ENCODE measurements at places on chromosomes 13 and 19.

DNA sequence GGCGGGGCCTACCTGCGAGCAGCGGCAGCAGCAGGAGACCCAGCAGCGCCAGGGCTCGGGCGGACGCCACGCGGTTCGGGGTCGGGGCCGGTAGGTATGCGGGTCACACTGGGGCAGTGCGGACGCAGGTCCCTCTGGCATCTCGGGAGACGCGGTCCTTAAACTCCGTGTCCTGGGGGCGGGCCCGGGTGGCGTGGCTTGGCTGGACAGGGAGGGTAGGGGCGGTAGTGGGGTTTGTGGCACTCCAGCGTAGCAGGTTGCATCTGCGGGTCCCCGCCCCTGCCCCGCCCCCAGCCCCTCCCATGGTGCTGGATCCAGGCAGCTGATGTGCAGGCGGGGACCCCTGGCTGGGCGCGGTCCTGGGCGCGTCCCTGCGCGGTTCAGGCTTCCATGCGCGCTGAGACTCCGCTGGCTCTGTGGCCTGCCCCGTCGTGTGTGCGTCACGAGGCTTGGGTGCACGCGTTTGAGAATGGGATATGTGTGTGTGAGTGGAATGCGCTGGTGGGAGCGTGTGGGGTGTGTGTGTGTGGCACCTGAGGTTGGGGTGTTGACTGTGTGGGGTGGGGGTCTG, 96.1 kb downstream of the WTIP start:
- no peak for DNase-seq

DNA sequence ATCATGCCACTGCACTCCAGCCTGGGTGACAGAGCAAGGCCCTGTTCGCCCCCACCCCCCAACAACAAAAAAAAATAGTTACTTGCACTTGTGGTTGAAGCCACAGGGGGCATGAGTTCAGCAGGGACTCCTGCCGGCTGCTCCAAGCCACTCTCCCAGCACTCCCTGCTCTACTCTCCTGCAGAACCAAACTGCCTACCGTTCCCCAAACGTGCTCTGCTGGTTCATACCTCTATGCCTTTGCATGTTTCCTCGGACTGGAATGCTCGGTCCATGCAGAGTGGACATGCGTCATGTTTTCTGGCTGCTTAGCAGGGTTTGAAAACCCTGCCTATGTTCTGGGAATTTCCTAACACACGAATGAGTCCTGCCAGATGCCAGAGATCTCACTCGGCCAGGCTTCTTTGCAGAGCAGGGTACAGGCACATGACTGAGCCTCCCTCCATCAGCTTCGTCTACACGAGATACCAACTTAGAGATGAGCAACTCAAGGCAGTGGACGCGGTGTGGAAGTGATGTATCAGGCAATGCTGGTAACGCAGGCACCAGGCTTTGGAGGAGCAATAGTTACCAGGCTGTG, 8.5 kb upstream of the SLC25A15 start:
- DNase-seq: no peak

DNA sequence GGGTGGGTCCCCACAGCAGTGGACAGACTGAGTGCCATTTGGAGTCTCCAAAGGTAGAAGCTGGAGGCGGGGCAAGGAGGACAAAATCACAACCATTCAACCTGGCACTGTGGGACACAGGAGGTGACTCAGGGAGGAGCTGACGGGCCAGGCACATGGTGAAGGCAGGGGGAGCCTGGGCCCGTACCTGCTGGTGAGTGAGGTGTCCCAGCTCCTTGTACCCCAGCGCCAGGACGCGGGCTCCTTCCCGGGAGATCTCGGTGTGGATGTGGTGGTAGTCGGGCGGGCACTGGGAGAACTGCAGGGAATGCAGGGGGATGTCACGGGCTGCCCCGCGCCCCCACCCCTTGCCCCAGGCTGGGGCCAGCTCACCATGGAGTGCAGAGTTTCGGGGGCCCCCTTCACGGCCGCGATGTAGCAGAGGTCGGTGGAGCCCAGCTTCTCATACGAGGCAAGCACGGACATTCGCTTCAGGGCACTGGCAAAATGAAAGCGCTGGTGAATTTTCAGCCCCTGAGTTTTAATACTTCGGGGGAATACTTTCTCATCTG, 9.8 kb downstream of the ATP13A1 start:
- DNase-seq: no peak

GRCh38 chr19:17078920-17079709, 3.5 kb downstream of the MYO9B start:
- no peak for DNase-seq

- no peak for DNase-seq
Measured at GRCh38 chr19:50024719-50025021, 502 bp downstream of the VRK3 start.

DNA sequence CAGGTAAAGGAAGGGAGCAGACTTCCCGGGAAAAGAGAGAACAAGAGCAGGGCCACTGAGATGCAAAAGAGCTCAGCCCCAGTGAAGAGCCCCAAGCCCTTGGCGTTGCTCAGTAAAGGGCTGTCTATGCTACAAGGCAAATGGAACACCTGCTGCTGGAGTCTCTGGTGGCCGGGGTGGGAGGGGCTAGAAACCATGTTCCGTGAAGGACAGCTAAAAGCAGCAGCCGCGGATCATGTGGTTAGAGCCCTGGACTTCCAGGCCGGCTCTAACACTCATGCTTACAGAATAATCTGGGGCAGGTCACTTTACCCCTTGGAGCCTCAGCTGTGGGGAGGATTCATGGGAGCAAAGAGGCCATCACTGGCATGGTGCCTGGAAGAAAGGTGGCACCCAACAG, 17.8 kb downstream of the POU2F2 start:
- no peak for DNase-seq

- no peak for DNase-seq
Measured at GRCh38 chr19:17510220-17510993, 1.0 kb upstream of the PGLS start.

DNA sequence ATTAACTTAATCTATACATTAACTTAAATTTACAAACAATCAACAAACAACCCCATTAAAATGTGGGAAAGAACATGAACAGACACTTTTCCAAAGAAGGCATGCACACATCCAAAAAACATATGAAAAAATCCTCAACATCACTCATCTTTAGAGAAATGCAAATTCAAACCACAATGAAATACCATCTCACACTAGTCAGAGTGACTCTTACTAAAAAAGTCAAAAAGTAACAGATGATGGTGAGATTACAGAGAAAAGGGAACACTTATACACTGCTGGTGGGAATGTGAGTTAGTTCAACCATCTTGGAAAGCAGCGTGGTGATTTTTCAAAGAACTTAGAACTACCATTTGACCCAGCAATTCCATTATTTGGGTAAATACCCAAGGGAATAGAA, 759.2 kb upstream of the SLITRK1 start:
- DNase-seq: no peak

GRCh38 chr13:62278271-62278670, 862.6 kb upstream of the PCDH20 start:
- no peak for DNase-seq

- DNase-seq: no peak
Measured at GRCh38 chr19:15358918-15359317, 20.7 kb downstream of the AKAP8 start.

DNA sequence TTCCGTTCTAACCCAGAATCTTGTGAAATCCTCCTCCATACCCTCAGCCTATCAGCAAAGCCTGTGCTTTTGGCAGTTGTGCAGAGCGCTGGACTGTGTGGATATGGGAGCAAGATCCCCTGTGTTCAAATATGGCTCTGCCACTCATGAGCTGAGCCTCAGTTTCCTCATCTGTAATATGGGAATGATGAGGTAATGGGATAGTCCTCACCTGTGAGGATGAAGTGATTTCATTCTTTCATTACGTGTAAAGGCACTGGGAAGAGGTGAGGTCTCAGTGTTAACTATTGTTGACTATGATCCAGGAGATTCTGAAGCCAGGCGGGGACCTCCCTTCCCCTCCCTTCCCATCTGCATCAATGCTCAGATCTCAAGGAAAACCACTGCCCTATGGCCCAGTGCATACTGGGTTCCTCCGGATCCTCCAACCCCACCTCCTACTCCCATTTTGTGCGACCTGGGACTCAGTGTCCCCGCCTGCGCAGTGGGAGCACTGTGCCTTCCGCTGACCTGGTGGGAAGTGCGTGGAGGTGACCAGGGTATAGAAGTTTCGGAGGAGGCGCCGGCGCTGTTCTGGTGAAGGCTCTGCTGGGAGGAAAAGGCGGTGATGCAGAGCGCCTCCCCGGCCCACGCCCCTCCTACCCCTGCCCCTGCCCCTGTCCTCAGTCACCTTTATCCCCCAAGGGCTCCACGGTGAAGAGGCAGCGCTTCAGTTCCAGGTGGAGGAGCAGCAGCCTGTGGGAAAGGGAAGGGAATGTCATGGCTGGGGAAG, 5.0 kb downstream of the FUZ start:
- DNase-seq: no peak

DNA sequence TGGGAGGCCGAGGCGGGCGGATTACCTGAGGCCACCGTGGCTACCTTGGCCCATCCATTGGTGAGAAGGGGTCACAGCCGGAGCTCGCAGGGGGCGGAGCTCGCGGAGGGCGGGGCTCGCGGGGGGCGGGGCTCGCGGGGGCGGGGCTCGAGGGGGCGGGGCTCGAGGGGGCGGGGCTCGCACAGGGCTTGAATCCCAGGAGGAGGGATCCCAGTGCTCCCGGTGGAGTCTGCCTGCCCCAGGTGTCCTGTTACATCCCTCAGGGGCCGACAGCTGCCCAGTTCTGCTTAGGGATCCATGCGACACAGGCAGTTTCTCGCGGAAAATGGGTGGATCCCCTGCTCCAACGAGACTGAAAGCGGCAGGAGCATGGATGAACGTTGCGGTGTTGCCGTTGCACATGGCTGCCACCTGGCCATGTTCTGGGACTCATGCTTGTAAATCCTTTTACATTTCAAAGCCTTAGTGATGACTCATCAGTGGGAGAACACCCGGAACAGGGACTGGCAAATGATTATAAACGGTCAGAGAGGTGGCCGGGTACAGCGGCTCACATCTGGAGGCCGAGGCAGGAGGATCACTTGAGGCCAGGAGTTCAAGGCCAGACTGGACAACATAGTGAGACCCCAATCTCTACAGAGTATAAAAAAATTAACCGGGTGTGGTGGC, 25.1 kb downstream of the TMPRSS9 start:
- no peak for DNase-seq

DNA sequence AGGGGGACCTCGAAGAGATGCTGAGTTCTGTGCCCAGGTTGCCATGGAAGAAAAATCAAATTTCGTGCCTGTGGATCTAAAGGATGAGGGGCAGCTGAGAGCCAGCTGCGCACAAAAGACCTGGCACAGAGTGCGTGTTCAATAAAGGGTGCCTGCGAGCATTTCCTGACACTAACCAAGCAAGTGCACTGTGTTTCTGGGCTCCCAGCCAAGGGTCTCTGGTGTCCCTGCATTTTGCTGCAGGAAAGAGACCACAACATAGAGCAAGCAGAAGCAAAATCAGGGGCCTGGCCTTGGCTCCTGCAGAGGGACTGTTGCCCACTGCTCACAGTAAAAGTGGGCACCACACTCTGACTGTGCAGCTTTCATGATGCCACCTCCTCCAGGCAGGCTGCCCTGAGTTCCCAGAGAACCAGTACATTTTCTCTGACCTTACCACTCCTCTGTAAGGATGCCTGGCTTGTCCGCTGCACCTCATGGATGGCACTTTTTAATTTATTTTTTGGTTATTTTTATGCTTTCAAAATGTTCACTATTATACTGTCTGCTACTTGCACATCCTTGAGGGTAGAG, 70.8 kb upstream of the GPR12 start:
- no peak for DNase-seq

DNA sequence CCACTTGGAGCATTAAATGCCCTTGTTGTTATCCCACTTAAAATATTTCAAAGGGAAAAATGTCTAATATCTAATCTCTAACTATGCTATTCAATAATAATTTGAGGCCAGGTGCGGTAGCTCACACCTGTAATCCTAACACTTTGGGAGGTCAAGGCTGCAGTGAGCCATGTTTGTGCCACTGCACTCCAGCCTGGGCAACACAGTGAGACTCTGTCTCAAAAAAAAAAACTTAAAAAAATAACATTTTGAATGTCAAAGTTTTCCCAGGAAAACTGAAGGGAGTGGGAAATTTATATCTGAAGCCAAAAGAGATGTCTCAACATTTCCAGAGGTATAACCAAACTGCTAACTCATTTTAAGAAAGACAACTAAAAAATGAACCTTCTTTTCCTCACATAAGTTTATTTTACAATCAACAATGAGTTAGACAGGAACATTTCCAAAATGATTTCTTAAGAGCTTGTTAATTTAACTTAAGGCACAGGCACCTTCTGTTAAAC, 47.9 kb downstream of the CAB39L start:
- DNase-seq: no peak

DNA sequence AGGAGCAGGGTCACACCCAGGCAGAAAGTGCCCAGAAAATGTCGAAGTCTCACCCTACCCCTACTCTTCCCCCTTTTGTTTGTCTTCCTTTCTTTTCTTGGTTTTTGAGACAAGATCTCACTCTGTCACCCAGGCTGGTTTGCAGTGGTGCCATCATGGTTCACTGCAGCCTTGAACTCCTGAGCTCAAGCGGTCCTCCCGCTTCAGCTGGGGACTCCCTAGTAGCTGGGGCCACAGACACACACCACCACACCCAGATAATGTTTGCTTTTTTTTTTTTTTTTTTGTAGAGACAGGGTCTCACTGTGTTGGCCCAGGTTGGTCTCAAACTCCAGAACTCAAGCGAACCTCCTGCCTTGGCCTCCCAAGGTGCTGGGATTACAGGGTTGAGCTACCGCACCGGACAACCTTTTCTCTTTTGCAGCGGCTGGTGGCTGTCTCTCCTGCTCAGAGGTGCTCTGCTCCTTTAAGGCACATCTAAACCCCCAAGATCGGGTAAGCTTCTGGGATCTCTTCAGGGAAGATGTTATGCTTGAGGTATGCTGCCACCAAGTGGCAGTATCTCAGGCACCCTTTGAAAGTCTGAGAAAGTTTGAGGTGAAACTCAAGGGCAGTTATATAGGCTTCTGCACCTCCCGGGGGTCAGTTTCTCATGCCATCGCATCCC, 22.4 kb upstream of the EBI3 start:
- no peak for DNase-seq

DNA sequence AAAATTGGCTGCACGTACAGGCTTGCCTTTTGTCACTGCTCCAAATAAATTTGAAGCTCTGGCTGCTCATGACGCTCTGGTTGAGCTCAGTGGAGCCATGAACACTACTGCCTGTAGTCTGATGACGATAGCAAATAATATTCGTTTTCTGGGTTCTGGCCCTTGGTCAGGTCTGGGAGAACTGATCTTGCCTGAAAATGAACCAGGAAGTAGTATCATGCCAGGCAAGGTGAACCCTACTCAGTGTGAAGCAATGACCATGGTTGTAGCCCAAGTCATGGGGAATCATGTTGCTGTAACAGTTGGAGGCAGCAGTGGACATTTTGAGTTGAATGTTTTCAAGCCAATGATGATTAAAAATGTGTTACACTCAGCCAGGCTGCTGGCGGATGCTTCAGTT, 16.1 kb upstream of the AKAP11 start:
- DNase-seq: no peak

GRCh38 chr19:41755328-41755913, at the start of gene CEACAM6:
TSS of gene CEACAM6 (plus strand) at chr19:41755530. CDS start at chr19:41755639, 109 bp downstream.
- no peak for DNase-seq
